ENCODE measurements at places on chromosomes 3 and 15.

DNA sequence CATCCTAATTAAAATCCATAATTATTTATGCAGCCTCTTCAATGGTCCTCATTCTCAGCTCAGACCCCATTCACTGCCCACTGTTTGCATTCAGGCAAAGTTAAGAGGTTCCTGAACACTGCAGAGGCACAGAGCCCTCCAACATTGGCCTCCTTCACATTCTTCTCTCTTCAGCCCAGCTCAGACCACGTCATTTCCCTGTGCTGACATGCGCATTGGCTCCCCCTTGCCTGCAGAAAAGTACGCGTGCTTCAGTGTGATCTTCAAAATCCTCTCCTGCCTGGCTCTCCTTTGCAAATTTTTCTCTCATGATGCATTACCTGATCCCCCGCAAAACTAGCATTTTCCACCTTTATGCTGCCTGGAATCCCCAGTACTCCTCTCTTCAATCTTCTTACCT lies 552.3 kb downstream of the NTRK3 start:
- no peak for DNase-seq

DNA sequence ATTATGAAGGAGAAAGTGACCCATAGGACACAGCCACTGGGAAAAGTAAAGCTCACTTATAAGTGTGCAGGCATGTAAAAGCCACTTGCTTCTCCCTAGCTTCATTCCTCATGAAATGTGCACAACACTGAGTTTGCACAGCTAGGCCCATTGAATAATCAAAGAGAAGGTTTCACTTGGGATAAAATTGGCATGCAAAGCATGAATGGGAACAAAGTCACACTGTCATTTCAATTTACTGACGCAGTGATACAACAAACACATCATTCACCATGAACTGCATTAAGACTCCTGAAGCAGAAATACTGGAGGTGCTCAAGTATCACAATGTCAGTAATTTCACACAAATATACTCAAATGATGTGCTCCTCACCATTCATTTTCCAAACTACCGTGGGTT lies 61.1 kb downstream of the KCNMB2 start:
- DNase-seq: no peak

DNA sequence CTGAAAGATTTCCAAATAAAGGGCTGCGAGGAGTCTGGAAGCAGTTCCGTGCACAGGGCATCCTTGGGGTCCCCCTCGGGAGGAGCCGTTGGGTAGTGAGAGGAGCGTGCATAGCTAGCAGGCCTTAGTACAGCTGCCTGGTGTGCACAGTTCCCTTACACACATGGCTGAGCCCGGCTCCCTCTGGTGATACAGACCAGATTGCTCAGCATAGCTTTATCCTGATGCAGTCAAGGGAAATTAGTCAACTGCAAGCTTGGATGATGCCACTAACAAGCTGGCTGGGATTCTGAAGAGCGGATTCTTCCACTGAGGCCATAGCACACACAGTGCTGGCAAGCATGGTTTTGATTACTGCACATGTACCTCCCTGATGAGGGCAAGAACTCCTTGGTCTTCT lies 349.4 kb downstream of the LRTM1 start:
- no peak for DNase-seq

GRCh38 chr3:38235466-38235865 lies 30.1 kb upstream of the SLC22A13 start:
- no peak for DNase-seq

DNA sequence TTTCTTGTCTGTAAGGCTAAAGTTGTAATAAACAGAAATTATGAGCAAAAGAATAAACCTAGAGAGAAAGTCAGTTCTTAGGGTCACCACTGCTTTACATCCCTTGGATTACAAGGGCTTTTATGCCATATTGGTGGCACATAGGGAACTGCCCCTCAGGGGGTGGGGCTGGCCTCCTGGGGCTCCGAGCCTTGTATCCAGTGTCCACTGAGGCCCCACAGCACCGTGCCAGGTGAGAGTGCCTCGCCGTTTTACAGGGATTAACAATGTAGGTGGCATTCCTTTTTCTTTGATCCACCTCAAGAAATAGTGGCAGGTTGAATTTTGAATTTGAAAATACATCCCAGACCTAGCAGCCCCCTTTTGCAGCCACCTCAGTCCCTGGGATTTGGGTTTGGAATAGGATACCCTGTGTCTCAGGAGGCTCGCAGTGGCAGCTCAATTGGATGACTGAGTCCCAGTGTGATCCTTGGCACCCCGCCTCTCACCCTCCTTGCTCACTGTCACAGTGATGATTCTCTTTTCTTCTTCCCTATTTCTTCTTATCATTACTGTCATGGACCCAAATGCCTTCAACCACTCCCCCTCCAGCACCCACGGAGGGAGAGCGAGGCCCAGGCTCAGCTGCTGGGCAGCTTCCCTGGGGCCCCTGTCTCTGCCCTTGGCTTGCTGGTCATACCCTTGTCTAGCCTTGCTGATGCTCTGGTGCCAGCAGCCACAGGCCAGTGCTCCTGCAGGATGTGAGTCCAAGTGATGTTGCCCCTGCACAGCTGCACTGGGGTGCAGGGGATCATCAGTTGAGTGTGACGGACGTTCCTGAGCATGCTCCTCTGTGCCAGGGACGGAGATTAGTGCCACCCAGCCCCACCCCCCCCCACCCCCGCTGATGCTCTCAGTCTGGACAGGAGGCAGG lies 137.9 kb downstream of the DNAJB8 start:
- DNase-seq: no peak

- peak; percentile 22 for DNase-seq
Measured at GRCh38 chr3:151283907-151284461, 5.6 kb upstream of the P2RY14 start.

DNA sequence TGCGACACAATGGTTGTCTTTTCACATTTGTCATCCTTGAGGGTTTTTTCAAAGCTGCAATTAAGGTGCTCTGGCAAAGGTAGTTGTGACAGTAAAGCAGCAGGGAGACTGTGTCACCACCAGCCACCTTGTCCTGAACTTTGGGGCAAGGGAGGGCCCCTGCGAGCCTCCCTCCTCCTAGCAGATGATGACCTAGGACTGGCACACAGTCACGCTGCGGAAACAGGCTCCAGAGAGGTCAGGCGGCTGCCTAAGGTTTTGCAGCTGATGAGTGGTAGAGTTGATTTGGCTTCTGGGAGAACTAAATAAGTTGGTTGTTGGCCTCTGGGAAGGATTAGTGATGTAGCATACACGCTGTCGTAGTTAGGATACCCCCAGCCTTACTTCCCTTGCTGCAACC lies 62.7 kb downstream of the PDIA5 start:
- DNase-seq: no peak

- no peak for DNase-seq
Measured at GRCh38 chr3:180835501-180835900, 77.0 kb upstream of the FXR1 start.

DNA sequence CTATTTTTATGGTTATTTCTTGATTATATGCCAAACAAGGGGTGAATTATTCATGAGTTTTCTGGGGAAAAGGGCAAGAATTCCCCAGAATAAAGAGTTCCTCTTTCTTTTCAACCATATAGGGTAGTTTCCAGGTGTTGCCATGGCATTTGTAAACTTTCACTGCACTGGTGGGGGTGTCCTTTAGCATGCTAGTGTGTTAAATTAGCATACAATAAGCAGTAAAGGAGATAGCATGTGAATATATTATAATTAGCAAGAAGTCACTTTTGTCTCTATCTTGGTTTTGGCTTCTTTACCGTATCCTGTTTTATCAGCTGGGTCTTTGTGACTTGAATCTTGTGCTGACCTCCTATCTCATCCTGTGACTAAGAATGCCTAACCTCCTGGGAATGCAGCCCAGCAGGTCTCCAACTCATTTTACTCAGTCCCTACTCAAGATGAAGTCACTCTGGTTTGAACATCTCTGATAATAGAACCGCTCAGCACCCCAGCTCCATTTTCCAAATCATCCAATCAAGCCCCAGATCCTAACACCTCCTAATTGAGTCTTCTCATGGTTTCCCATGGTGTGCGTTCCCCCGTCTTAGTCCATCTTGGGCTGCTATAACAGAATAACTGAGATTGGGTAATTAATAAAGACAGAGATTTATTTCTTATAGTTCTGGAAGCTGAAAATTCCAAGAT lies 3.4 kb upstream of the SELENOT start:
- DNase-seq: no peak

DNA sequence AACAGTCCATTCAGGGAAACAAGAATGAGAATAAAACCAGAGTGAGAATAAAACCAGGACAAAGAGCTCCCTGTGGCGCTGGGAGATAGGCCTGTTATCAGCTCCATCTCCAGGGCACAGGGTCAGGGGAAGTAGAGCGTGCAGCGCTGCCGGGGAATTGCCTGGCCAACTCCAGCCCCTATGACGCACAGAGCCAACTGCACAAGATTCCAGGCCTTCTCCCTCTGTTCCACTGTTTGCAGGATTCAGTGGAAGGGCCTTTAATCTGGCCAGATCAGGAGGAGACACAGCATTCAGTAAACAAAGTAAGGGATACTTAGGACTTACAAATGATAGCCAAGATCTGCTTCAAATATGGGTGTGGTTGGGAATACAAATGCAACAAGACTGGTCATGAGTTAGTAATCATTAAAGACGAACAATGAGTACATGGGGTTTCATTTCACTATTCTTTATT lies 49.4 kb downstream of the ITGB5 start:
- DNase-seq: no peak

GRCh38 chr3:190521998-190522397 lies 8.1 kb downstream of the IL1RAP start:
- DNase-seq: no peak

GRCh38 chr15:65287520-65287855 lies 805 bp upstream of the PARP16 start:
- no peak for DNase-seq

GRCh38 chr15:88995449-88995848 lies 82.3 kb upstream of the MFGE8 start:
- no peak for DNase-seq

GRCh38 chr15:80970018-80970657 lies 19.5 kb downstream of the MESD start:
- peak; percentile 75 for DNase-seq

GRCh38 chr3:5428607-5429516 lies 241.4 kb downstream of the EDEM1 start:
- DNase-seq: no peak

- no peak for DNase-seq
Measured at GRCh38 chr3:197586181-197586580, 30.4 kb upstream of the BDH1 start.

GRCh38 chr3:167484551-167484950 lies 10.7 kb upstream of the SERPINI2 start:
- no peak for DNase-seq

DNA sequence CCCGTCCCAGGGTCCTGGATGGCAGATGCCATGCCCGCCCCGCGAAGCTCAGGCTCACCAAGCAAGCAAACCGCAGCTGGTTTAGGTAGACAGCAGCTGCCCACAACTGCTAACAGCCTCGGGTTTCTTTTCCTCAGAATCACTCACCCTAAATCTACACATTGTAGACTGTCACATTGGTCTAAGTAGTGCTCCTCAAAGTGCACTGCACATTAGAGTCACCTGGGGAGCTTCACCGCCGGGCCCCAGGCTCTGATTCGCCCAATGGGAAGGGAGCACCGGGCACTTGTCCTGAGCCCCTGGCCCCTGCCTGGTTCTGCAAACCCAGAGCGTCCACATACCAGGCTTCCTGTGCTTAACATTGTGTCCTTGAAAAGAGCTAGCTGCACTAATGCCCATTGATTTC lies 752 bp downstream of the OCA2 start:
- DNase-seq: no peak

DNA sequence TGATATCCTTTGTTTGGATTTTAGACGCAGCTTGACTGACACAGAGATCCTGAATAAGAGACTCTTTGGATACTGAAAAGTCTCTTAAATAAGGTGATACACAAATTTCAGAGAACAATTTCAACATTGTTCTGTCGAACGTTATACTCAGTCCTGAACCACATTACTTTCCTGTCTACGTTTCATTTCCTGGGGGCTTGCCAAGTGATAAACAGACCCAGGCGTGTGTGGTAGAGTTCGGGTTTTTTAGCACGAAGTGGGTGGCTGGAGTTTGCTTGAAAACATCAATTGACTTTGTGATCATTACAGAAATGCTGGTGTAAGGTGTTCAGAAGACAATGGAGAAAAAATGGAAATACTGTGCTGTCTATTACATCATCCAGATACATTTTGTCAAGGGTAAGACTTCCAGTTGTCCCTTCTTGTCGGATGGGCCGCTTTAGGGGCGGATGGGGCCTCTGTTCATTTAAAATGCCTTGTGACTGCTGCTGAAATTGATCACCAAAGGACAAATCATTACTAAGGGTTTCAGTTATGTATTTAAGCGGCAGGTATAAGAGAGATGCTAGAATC lies at the start of gene CD96:
Gene CD96, plus strand, starts transcription at position 287 of the 573 bp plus-strand sequence. Its CDS starts 52 bp downstream, at position 339.
- DNase-seq: peak; percentile 74

- DNase-seq: no peak
Measured at GRCh38 chr3:140276703-140277102, 341.7 kb downstream of the CLSTN2 start.

DNA sequence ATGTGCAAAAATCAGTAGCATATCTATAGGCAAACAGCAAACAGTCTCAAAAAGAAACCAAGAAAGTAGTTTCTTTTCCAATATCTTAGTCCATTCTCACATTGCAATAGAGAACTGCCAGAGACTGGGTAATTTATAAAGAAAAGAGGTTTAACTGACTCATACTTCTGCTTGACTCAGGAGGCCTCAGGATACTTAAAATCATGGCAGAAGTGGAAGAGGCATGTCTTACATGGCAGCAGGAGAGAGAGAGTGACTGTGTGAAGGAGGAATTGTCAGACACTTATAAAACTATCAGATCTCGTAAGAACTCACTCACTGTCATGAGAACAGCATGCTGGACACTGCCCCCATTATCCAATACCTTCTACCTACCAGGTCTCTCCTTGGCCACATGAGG lies 327.9 kb upstream of the EPHA3 start:
- DNase-seq: no peak

DNA sequence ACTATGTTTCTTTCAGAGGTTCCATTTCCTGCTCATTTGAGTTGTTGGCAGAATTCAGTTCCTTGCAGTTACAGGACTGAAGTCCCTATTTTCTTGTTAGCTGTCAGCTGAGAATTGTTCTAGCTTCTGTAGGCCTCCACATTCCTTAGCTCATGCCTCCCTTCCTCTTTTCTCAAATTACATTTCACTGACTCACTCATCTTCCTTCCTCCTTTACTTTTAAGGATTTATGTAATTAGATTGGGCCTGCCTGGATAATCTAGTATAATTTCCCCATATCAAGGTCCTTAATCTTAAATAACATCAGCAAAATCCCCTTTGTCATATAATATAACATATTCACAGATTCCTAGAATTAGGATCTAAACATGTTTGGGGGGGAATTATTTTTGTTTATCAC lies 40.6 kb upstream of the RBMS3 start:
- no peak for DNase-seq
